Activated CD4-positive, alpha-beta T cell treated with anti-CD3 and anti-CD28 coated beads, Interleukin-10, Interleukin-2, amounts not matched to agents 100 ng/mL and 50 ng/mL, durations not matched to agents 16 hours and 8 hours (primary cell): ENCODE measurements at places on chromosomes 6 and 20.

- no peak for DNase-seq
Observed at GRCh38 chr6:118992186-118992795, 57.3 kb upstream of the MCM9 start.

DNA sequence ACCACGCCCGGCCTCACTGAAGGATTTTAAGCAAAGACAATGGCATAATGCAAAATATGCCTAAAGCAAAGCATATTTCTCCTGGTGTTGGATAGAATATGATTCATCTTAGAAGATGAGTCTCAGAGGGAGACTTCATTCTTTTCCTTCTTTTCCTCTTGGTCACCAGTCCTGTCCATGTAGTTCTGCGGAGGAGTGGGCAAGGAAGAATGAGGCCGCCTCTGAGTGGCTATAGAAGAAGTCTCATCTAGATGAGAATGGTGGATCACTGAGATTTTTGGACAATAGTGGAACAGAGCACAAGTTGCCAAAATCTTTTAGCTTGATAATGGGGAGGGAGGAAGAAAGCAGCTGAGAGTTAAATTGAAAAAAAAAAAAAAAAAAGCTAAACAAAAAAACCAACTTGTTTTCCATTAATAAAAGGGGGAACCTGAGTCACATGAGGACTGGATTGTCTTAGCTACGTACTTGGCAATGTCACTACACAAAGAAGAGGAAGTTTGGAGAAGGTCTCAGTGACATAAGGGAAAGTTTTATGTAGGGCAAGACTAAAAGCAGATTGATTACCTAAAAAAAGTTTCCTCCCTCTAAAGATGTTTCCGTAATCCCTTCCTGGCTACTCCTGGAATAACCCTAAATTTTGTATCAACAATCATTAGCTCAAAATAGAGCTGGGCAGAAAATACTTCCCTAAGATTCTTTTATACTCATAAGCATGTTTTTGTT, 6.0 kb downstream of the CD83 start:
- DNase-seq = no peak

DNA sequence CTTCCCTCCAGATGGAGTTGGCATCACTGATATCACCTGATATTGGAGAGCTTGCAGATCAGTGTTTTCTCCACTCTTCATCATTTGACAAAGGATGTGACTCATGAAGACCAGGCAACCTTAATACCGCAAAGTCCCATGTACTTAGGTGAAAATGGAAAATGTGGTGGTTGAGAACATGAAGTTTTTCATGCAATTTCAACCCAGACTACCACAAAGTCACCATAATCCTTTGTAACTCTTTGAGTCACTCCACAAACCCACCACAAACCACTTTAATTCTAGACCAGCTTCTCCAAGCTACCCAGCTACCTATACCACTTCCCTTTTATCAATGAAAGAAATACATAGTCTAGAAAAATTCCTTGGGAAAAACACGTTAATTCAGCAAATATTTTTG, 7.1 kb downstream of the NHLRC1 start:
- DNase-seq = peak; percentile 85

- no peak for DNase-seq
Observed at GRCh38 chr20:57738484-57738883, 28.7 kb upstream of the PMEPA1 start.

GRCh38 chr6:39599973-39600372, 125.2 kb downstream of the KIF6 start:
- DNase-seq = no peak

DNA sequence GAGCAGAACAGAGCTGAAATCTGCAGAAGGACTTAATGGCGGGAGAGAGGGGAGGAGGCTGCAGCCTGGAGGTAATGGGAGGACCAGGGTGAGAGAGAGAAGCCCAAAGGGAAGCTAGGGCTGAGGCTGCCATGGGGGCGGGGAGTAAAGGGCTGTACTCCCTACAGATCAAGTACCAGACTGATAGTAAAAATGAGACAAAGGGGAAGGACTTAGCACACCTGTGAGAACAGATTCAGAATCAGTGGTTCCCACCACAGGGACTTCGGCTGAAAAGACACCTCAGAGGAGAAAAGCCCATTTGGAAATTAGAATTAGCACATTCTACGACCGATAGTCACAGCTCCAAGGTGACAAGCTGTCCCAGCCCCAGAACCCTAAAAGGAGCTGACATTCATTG, 6.4 kb upstream of the TBXT start:
- no peak for DNase-seq

DNA sequence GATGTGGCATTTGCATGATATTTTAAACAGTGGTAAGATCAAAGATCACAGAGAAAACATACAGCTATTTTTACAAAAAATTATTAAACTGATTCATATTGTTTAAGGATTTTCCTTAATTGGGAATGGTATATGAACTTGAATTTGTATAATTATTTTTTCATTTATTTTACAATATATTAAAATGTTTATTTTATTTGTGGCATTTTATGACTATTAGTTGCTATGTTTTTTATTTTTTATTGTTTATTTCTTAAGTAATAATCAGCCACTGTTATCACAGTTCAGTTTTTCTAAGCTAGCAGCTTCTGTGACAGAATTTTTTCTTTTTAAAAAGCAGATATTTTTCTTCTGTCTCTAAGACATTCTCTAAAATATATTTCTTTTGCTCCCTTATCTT, 387.0 kb upstream of the KHDRBS2 start:
- DNase-seq = no peak

DNA sequence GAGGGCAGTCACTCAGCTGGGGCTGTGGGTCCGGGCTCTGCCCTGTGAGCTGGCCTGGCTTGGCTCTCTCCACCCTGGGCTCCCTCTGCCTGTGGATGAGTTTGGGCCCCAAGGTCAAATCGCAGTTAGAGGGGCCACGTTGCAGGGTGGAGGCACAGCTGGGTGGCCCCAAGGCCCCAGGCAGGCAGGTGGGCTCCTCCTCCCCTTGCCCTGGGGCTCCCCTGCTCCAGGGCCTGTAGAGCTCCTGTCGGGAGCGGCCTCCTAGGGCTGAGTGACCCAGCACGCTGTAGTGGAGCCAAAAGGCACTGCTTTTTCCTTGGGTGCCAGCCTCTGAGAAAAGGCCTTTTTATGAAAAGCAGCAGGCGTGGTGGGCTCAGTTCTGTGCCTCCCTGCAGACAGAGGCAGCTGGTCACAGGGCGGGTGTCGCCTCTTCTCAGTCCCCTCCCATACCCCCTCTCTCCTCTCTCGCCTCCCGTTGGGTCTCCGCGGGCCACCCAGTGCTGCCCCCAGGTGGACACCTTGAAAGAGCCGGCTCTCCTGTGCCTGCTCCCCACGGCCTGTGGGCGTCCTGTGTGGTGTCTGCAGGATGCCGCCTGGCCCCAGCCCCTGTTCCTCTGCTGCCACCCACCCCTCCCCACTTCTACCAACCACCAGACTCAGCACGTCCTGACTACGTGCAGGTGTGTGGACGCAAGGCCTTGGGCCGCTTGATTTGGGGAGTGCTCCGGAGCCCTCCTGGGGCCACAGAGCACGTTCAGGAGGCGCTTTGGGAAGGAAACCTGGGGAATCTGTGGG, 13.2 kb downstream of the SS18L1 start:
- DNase-seq = peak; percentile 77

DNA sequence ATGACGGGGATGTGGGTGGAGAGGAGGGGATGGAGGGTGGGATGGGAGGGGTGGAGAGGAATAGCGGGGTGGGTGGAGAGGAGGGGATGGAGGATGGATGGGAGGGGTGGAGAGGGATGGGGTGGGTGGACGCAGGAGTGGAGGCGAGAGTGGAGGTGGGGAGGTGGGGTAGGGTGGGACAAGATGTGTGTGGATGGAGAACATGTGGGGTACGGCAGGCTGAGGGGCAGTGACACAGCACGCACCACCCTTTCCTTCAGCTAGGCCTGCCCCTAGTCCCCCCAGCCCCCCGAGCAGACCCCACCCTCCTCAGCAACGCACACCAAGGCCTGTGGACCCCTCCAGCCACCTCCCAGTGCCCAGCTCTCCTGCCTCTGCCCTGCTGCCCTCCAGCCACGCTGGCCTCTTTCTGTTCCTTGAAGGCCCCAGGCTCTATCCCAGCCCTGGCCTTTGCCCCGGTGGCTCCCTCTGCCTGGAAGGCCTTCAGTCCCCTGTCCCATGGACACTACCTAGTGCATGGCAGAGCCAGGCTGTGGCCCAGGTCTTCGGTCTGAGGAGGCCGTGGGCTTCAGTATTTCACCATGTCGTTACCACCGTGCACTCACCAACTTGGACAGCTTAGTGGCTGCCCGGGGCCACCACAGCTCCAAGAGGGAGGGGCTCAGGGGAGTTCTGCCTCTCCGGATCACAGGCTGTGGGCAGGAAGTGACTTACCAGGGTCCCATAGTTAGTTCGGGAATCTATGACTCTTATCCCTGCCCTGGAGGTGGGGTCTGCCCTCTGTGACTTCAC, 78.4 kb upstream of the PMEPA1 start:
- no peak for DNase-seq

GRCh38 chr20:9093218-9093957, 24.5 kb downstream of the PLCB4 start:
- DNase-seq = no peak

DNA sequence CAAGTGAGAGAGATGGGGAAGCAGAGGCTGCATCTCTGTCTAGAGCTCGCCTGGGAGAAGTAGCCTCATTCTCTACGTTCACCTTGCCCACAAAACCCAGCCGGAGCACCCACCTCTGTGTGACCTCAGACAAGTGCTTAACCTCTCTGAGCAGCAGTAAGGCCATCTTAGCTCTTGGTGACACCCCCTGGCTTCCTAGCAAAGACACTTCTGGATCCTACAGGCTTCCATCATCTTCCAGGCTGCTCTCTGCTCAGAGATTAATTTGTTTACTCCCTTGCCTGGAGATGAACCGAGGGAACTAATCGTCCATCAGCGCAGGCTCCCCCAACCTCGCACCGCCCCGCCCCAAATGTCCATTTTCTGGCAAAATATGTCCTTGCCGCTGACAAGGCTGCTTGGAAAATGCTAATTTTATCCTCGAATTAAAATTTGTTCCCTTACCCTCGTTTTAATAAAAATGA, 24.0 kb upstream of the CTNNBL1 start:
- no peak for DNase-seq

DNA sequence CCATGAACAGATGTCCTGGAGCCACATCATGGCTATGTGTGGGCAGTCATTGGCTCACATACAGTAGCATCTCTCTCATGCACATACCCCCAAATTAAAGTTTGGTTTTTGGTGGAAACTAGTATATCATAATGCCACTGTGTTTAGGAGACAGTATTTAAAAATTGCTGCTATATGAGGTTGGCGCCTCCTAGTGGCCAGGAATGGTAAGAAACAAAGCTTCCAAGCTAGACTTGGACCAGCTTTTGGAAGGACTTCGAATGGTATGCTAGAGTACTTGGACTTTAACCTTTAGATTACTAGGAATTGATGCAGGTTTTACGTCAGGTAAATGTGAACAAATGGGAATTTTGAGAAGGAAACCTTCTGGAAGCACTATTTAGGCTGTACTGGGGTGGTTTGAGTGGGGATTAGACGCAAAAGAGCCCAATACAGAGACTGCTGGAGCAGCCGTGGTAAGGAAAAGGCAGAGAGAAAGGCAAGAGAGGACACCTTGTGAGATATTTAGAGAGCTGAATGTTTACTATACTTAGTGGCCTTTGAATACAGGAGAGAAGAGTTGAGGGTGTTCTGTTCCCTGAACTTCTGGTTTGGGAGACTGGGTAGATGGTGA, 23.8 kb downstream of the PRSS35 start:
- DNase-seq = peak; percentile 45

DNA sequence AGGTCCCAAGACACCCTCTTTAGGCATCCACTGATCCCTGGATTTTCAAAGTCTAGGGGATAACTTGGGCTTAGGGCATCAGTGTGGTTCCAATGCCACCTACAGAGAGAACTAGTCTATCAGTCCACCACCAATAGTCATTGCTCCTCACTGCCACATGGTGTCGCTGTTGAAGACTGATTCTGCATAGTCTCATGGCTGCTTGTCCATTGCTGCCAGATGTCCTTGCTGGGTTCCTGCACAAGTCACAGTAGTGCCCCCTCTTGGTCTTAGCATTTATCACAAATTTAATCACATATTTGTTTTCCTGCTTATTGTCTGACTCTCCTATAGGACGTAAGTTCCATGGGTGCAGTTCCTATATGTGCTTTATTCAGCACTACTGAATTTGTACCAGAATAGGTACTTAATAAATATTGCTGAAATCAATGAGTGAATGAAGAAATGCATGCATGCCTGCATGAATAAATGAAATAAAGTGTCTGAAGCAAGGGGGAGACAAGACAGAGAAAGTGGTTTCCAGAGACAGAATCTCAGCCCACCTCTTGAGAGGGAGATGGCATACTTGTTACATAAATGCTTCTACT, 45.9 kb upstream of the RALY start:
- DNase-seq = peak; percentile 55

GRCh38 chr6:125764121-125764671, 14.8 kb downstream of the HEY2 start:
- DNase-seq = no peak

DNA sequence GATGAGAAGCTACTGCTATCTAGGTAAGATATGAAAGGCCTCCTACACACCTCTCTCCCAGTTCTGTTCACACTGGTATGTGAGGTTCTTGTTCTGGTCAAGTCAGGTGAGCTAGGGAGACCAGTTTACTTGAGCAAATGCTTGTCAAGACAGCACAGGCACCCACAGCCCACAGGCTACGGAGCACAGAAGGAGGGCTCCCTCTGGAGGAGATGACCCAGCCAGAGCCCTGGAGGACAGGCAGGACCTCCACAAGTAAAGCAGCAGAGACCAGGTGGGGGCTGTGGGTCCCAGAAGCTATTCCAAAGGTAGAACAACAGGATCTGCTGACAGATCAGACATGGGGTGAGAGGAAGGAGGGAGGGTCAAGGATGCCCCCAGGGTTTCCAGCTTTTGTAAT, 13.2 kb downstream of the MMP24OS start:
- DNase-seq = no peak
